ENCODE measurements at places on chromosomes 6 and 20.

GRCh38 chr20:18005990-18006364 lies 37.2 kb downstream of the MGME1 start:
- DNase-seq, result no peak

GRCh38 chr6:17729223-17730077 lies 22.7 kb upstream of the NUP153 start:
- DNase-seq, result no peak

DNA sequence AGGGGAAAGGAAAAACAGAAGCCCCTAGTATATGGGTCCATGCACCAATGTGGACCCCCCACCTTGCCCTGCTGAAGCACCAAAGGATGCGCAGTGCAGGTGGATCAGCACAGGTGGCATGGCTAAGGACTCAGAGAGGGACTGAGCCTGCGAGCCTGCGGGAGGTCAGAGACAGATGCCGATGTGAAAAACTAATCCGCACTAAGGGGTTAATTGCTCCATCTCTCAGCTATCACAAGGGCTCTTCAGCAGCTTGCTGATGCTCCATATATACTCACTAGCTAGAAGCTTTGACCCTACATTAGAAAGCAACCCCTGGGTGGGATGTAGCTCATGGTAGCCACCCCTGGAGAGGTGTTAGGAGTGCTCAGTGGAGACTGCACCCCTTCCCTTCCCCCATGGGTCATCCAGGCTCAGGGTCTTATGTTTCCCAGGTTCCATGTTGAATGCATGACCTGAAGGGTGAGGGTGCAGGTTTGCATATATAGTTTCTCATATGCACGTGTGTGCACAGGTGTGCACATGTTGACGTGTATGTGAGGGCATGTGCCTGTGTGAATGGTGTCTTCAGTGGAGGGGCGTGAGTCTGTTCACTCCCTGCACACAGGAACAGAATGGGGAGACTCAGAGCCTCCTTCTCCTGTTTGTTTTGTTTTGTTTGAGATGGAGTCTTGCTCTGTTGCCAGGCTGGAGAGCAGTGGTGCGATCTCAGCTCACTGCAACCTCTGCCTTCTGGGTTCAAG lies 13.4 kb upstream of the IP6K3 start:
- no peak for DNase-seq

GRCh38 chr6:74222768-74223333 lies 526.8 kb downstream of the CD109 start:
- no peak for DNase-seq

- no peak for DNase-seq
Measured at GRCh38 chr20:3473324-3473723, 2.5 kb downstream of the ATRN start.

GRCh38 chr6:1720620-1721322 lies 111.1 kb downstream of the FOXC1 start:
- DNase-seq, result no peak

- no peak for DNase-seq
Measured at GRCh38 chr6:112218563-112218962, 35.8 kb downstream of the LAMA4 start.

DNA sequence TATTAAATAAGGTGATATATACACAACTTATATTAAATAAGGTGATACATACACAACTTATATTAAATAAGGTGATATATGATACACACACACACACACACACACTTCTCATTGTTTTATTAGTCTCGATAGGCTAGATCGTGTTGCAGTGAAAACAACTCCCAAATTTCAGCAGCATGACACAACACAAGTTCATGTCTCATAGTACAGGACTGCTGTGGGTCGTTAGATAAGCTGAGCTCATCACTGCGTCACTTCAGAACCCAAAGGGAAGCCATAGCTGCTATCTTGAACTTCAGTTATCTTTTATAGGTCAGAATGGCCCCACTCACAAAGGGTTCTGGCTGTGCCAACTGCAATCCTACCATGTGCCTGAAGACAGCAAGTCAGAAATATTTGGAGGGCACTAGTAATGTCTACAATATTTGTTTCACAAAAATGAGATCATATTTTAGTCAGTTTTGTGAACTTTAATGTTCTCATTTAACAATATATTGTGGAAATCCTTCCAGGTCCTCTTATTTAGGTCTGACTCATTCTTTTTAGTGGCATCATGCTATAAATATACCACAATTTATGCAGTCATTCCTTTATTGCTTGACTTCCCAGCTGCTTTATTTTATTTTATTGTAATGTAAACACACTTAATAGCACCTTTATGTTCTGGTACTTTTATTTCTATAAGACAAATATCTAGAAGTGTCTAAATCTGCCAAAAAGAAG lies 290.2 kb downstream of the PHACTR1 start:
- DNase-seq, result no peak

GRCh38 chr20:59413326-59413865 lies 113.0 kb downstream of the EDN3 start:
- DNase-seq, result no peak

DNA sequence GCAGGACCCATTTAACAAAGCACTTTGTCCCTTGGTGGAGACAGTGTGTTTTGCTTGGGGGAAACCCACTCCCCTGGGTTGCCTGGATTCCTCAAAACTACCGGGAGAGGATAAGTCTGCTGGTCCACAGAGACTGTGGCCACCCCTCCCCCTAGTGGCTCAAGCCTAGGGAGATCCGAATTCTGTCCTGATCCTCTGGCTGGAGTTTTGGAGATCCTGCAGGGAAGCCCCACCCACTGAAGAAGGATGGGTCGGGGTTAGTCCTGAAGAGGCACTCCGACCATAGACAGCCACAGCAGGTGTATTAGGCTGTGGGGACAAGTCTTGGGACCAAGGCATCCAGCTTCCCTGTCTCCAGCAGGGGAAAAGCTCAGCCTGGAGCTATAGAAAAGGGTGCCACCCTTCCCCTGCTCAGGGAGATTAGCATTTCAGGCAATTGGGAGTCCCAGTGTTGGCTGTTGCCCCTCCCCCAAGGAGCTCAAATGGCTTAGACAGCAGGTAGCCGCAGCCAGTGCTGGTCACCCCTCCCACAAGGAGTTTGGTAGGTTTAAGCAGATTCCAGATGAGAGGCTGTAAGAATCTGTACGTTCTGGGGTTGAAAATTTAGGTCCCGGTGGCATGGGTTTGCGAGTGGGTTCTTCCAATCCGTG lies 750.0 kb downstream of the TBC1D32 start:
- DNase-seq, result no peak

DNA sequence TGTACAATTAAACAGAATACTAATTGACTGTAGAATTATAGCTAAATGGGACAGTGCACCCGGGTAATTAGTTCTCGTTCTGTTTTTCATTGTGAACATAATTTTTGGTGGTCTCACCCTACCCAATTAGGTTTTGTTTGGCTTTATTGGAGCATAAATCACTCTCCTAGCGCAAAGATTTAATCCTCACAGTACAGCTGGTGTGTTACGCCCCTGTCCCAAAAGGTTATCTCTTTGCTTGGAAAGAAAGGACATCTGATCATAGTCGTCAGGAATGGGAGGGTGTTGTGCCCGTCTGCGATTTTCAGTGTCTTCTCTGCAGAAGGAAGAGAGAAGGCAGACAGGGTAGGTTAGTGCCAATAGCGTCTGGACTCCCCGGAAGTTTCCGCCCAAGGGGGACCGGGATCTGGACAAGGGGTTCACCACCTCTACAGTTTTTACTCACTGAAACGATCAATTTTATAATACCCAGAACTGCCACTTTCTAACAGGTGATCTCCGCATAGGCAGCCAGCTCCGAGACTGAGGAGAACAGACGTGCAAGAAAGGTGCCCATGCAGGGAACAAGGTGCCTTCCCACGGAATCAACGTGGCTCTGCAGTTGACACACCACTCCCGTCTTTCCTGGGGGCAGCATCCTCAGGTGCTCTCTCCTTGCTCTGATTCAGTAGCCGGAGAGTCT lies 617.4 kb upstream of the CDH4 start:
- no peak for DNase-seq

DNA sequence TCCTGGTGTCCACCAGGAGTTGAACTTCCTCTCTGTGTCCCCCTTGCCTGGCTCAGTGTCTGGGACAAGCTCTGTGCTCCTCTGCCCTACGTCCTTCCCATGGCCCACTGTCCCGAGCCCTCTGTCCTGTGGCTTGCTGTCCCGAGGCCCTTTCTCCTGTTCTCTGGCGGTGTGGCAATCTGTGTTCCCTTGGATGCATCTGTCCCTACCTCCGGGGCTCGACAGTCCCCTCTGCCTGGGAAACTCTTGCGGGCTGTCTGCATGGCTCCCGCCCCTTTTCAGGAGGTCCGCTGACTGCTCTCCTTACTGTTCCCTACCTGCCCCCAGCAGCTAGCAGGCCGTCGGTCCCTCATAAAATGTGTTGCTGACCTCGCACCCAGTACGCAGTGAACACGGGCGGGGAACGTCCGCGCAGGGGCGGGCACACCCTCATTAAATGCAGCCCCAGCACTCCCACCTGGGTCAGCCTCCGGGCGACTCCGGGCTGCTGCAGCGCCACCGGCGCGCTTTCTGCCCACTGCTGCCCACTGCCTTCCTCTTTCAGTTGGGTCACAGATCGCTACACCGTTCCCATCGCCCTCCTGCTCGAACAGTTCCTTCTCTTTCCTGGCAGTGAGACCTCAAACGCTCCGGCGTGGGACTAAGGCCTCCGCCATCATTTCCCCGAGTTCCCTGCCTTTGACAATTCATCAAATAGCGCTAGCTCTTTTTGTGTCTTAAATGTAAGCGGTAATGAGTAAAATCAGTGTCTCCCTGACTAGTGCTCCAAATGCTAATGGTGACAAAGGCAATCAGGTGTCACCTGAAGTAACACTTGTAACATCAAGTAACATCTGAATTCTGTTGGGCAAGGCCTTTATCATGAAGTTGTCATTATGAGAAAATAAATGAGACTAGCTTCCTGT lies 60.5 kb downstream of the RSPH3 start:
- no peak for DNase-seq

DNA sequence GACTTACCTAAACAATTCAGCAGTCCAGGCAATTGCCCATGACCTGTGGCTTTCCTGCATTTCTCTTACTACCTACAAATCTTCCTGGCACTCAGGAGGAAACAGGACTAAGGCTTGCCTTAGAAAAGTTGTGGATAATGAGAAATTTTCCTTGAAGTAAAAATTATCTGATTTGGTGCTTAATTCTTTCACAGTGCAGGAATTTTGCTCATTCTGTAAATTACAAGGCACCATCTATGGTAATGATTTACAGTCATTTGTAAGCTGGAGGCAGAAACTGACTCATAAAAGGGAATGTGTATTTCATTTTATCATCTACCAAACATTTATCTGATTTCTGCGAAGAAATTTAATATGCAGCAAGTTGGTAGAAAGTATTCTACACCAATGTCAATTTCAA lies 211.5 kb upstream of the FKBP1C start:
- DNase-seq, result no peak

- no peak for DNase-seq
Measured at GRCh38 chr6:11822346-11822745, 43.7 kb upstream of the ADTRP start.

- DNase-seq, result no peak
Measured at GRCh38 chr20:39311851-39312506, 349.8 kb downstream of the DHX35 start.

GRCh38 chr6:7183707-7184106 lies 75.9 kb downstream of the RREB1 start:
- no peak for DNase-seq

DNA sequence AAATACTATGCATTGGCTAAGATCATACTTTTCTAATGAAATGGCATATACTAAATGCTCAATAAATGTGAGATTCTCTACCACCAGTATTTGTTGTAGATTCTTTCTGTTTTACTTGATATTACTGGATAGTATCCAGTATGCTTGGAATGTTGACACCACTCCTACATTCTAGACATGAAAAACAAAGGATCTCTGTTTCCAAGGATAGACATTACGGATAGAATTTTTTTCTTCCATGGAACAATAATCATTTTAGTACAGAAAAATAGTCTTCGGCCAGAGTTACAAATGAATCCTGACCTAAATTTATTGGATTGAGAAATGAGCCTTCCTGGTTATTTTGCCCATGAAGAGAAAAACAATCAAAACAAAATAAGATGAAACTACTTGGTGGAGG lies 258.2 kb upstream of the NT5E start:
- DNase-seq, result no peak

DNA sequence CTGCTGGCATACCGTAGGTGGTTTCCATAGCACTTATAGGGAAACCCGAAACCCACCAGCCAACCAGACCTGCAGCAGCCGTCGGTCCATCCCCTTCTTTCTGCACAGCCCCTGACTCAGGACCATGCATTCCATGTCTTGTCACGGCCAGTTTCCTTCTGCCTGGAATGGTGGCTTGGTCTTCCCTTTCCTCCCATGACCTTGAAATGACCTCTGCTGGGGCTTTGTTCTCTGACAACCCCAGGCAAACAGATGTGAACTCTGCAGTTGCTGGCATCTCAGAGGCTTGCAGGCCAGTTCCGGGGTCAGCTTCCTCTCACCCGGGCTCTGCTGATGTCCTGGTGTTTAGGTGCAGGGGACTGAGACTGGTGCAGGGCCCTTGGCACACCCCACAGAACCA lies 250.8 kb downstream of the SMOC2 start:
- no peak for DNase-seq

DNA sequence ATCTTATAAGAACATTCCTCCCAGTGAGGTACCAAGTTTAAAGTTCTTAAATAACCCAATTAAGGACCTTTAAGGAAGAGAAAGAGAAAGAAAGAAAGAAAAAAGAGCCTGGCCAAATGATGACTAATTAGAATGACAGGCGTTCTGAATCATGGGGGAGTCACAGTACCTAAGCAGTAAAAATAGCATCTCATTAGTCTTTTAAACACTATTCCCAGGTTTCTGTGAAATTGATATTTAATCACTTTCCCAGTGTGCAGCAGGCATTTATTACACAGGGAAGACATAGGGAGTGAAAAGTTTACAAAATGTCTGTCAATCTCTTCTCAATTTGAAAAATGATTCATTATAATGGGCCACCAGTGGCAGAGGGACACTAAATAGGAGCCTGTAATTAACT lies 251.4 kb upstream of the MANEA start:
- DNase-seq, result no peak

- no peak for DNase-seq
Measured at GRCh38 chr6:138155443-138155842, 6.3 kb upstream of the ARFGEF3 start.

DNA sequence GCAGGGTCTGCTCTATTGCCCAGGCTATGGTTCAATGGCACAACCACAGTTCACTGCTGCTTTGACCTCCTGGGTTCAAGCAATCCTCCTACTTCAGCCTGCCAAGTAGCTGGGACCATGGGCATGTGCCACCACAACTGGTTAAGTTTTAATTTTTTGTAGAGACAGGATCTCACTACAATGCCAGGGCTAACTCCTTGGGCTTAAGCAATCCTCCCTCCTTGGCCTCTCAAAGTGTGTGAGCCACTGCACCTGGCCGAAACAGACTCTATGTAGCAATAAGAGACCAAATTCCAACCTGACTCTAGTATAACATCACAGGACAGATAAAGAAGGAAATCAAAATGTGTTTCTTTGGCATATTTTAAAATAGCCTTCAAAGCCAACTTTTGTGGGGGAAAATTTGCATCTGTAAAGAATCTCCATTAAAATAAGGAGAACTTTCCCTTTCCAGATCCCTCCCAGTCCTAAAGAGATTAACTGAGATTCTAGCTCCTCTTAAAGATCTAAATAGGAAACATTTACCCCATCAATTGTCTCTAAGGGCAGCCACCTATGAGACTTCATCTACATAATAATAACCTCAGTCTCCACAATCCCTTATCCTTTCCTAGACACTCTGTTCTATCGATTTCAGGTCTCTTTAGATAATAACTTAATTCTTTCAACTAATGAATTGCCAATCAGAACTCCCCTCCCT lies 94.7 kb upstream of the PLCB4 start:
- no peak for DNase-seq

Measured in caudate nucleus (tissue), 63 donors.